ENCODE measurements at places on chromosomes 6 and 20.

DNA sequence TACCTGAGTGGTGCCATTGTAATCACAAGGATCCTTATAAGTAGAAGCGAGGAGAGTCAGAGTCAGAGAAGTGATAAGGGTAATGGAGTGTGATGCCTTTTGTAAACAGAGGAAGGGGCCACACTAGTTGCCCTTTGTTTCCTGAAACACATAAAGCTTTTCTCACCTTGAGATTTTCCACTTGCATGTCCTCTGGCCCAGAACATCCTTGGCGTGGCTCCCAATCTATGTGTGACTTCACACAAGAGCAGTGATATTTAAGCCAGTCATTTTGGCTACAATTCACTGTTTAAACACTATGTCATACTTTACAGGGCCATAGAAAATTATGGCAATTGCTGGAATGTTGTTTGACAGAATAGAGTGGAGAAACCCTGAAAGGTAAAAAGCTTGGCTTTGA is 121.2 kb upstream of the BTN3A2 start:
- no peak for DNase-seq

DNA sequence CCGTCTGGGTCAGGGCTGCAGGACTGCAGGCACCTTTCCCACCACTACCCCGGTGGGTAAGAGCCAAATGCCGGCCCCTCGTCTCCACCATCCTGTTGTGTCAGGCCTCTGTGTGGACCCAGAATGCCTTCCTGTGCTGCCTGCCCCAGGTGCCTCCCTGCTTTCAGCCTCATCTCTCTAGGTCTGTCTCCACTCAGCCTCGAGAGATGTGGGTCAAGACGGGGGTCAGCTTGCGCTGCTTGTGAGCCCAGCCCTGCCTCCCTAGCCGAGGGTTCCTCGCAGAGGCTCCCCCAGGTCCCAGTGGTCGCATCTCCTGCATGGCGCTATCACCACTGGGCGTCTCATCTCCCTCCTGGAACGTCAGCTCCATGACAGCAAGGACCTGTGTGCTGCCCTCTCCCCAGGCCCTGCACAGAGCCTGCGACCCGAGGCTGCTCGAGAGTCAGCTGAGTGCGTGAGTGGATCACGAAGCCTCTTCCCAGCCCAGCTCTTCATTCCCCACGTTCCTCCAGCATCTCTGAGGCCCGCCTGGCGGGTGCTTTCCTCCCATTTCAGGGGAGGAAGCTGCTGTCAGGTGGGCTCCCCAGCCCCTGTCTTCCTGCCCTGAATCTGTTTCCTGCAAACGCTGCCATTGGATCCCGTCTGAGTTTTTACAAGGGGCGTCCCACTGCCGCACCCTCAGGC is 38.7 kb upstream of the ZBP1 start:
- DNase-seq = no peak

DNA sequence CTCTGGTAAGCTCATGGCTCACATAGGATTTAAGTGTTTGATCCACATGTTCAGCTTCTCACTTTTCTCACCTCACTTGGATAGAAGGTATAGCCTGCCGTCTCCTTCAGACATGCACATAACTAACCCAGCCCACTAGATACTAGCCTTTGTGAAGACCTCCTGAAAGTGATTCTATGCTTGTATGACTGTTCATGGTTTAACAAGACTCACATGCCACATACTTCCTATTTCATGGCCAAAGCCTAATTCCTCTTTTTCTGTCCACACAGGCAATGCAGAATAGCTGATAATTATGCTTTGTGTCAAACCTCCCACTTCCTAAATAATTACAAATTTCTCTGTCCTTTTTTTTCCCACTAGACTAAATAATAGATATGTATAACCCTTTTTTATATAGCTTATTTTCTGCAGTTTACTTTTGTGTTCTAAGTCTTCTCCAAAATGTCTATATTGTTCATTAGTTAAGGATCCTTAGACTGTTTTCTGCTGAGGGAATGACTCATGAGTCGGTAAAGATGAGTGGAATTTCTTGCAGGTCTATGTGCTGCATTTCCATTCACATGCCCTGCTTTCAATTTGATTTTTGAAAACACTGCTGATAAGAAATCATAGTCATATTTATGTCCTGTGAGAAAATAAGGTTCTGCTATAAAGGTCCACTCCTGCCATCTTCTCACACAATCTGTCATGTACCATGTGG is 43.0 kb downstream of the HDDC2 start:
- no peak for DNase-seq

GRCh38 chr6:141488488-141488887 is 644.2 kb upstream of the GJE1 start:
- DNase-seq = no peak

DNA sequence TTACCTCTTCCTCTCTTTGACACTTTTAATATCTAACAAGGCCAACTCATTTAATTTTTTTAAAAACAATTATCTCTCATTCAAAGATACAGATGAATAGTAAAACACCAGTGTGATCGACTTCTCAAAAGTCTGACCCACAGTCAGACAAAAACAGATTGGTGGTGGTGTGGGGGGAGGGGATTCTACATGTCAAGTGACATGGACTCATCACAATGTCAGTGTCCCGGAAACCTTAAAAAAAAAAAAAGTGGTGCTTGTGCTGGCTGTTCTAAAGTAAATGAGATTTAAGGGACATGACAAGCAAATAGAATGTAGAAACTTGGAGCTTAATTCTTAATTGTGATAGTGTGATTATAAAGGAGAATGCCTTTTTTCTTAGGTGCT is 16.3 kb upstream of the RFPL4B start:
- no peak for DNase-seq

GRCh38 chr6:11025130-11025529 is 19.0 kb downstream of the ELOVL2 start:
- DNase-seq = no peak
